ENCODE measurements at places on chromosomes 6 and 20. TPM values are rescaled to one million over a fixed set of nuclear protein-coding genes. Genes with fewer than 3 reads are reported as not detected.

GNMT gene
- total RNA-seq, result 0.25 TPM

GRCh38 chr6:69647726-69648125 is 149.1 kb downstream of the LMBRD1 start:
- no peak for DNase-seq

DNA sequence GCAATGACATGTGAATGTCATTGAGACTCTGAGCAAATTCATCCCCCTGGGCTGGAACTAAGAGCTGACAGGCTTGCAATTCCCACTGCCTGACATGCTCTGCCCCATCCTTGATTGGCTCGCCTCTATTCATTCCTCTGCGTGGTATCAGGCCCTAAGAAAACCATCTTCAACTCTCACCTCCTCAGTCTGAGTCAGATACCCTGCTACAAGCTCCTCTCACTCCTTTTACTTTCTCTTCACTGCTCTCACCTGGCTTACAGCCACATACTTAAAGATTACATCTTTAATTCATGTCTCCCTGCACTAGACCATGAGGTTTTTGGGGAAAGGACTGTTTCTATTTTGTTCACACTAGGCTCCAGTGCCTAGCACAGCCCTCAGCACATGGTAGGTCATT is 131.6 kb downstream of the KIF6 start:
- DNase-seq, result no peak

DNA sequence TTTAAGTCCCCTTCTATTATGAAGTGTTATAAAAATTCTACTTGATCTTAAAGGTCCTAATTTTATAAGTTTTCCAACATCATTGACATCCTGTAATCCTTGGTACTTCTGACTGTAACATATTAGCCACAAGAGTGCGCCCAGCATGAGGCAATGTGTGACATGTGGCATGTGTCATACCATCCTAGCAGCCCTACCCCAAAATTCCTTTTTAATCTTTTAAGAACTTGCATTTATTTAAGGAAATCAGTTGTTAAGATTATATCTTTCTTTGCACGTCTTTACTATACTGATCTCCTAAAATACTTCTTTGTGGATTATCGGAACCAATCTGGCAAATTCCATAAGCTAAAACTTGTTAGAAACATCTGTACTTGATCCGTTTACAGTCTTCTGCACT is 167.1 kb upstream of the SLC24A3 start:
- DNase-seq, result no peak

- no peak for DNase-seq
Measured at GRCh38 chr6:13183415-13184088, 144.8 kb downstream of the TBC1D7 start.

DNA sequence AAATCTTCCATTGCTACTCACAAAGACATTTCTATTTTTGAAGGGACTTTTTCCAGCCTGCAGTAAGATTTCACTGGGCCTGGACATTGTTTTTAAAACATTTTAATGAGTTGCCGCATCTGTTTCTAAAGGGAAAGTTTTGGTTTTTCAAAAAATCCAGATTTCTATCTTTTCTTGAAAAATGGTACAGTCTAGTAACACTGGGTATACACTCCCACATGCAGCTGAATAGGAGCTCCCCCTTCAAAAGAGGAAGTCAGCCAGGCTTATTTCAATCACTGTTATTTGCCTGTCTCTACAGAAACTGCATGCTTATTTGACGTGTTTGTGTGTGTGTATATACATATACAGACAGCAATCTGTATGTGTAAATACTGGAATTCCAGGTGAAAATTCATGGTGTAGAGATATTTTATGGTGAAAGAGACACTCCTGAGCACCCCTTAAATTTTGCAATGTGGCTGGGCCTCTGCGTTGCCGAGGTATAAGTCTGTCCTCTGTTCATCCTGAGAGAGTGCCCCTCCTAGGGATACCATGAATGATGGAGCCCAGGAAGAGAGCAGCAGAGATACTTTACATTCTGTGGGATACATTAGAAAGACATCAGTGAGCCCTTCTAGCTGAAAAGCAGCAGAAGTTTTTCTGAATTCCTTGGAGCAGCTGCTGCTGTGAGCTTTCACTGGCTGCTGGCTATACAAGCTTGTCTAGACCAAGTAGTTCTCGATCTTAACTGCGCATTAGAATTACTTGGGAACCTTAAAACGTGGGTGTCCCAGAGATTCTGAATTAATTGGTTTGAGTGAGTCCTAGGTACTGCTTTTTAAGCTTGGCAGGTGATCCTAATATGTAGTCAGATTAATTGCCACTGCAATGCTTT is 12.0 kb upstream of the ABRACL start:
- no peak for DNase-seq

DZANK1 gene
- 2.7 TPM for total RNA-seq

Measured in lower leg skin (tissue), 4 donors.